ENCODE measurements at places on chromosomes 1 and 21.
A peak's percentile ranks its signal among the peaks of the same experiment; 100 is the strongest.

DNA sequence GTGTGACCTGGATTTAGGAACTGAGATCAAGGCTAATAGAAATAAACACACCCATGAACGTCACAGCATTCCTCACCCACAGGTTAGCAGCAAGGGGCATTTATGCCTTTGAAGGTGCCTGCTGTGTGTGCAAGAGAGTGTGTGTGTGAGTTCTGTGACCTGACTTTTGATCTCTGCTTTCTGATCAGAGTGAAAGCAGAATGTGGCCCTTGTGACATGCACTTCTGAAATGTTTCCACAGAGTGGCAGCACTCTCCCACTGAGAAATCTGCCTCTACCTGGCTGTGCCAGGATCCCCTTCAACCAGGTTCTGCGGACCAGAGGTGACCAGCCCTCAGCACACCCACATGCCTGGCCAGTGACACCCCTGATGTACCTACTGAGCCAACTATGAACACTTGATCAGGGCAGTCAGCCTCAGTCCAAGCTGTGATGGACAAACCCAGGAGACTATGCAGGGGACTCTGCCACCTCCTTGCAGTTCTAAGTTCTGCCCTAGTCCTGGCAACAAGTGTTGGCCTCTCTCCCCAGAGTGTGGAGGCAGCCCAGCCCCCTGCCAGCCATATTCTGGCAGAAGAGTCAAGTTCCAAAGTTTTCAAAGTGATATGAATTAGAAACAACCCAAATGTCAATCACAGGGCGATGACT lies 41.0 kb downstream of the RXRG start:
- DNase-seq = no peak

DNA sequence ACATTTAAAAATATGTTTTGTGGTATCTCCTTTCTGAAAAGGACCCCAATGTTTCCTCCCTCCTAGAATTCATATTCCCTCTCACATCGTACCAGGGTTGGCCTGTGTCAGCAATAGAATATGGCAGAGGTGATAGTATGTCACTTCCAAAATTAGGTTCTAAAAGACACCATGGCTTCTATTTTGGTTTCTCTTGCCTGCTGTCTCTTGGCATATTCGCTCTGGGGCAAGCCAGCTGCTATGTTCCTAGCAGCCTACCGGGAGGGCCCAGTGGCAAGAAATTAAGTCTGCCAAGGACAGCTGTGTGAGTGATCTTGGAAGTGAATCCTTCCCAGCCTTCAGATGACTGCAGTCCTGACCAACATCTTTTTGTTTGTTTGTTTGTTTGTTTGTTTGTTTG lies 92.9 kb upstream of the PPM1J start:
- DNase-seq = no peak

DNA sequence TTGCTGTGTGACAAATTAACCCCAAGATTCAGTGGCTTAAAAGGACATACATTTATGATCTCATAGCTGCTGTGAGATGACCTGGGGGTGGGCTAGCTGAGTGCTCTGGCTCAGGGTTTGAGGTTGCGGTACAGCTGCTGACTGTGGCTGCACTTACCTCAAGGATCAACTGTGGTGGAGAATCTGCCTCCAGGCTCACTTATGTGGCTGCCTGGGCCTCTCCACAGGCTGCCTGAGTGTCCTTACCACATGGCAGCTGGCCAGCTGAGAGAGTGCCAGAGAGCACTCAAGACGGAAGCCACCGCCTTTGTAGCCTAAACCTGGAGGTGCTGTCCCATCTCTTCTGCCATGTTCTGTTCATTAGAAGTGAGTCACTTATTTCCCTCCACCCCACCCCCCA lies 5.7 kb downstream of the LRRC71 start:
- no peak for DNase-seq

GRCh38 chr1:80678438-80678837 lies 1122.3 kb upstream of the ADGRL2 start:
- no peak for DNase-seq

GRCh38 chr21:37461479-37461878 lies 94.9 kb downstream of the DYRK1A start:
- DNase-seq = peak; percentile 12
